GM13977 (cell line): ENCODE measurements at places on chromosomes 2 and 18.

DNA sequence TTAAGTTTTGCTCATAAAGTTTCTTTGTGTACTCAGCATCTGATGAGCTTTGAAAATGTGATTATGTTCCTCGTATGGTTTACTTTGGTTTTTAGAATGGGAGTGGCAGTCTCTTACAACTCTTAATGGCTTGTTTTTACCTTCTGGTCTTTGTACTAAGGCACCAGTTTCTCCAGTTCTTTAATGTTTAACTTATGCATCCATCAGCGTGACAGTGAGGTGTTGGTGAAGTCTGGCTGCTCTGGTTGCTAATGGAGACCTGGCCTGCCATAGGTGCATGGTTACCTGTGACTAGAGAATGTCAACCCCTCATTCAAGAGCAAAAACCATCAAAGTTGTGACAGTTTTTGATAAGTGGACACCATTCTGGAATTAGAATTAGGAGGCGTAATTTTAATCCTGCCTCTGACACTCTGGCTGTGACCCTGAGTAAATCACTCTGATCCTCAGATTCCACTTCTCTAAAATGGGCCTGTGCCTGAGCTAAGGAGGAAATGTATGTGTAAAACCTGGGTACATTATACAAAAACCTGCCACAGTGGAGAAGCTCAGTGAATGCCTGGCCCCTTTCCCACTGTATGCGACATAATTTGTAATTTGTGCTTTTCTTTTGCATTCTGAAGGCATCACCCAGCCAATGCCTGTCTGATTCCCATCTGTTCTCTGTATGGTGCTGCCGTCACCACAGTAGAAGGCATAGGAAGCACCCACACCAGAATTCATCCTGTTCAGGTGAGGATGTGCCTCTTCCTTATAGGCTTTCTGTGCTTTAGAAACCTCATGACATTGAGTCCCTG is 11.2 kb downstream of the AOX1 start:
- no peak for DNase-seq

GRCh38 chr2:172480301-172481218 is 53.2 kb downstream of the ITGA6 start:
- DNase-seq: no peak

- DNase-seq: no peak
These were observed 9.0 kb upstream of the OTX1 start for GRCh38 chr2:63041592-63041991.

DNA sequence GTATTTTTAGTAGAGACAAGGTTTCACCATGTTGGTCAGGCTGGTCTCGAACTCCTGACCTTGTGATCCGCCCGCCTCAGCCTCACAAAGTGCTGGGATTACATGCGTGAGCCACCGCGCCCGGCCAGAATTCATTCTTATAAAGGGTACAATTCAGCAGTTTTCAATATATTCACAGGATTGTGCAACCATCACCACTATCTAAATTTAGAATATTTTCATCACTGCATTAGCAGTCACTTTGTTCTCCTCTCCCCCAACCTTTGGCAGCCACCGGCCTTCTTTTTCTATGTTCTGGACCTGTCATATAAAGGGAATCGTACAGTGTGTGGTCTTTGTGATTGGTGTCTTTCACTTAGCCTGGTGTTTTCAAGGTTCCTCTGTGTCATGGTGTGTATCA is 40.7 kb downstream of the TCF7L1 start:
- no peak for DNase-seq

DNA sequence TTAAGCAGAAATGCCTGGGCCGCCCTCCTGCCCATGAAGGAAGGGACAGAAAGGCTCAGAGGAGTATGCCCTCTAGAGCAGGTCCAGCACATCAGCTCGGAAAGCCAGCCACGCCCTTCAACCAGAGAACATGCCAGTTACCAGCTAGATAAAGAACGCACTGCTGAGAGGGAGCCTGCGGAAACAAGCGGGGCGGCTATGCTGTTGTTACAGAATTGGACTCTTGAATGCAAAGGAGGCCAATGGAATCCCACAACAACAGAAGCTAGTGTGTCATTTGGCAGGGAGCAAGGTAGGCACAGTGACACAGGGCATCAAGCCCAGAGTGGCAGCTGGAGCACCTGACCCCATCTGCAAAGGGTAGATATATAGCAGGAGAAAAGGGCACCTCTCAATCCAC is 242.9 kb upstream of the ID2 start:
- DNase-seq: no peak

DNA sequence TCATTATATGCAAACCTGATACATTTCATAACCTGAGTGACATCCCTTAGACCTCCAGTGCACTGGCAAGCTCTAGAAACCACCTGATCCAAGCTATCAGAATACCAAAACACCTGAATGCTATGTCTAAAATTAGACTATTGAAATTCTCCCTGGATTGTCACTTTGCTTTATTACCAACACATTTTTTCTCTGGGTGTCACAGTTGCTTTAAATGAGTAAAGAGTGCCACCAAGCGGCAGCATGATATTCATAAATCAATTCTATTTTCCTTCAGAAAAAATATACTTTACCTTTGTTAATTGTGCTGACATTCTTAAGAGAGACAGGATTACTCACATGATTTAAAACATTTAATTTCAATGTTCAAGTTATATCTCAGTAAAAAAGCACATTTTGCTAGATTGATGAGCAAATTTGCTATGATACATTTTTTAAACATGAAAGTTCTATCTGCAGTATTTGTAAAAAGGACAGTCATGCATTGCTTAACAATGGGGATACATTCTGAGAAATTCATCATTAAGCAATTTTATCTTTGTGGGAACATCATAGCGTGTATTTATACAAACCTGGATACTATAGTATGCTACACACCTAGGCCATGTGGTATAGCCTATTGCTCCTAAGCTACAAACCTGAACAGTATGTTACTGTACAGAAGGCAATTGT is 338.4 kb upstream of the SLC39A10 start:
- peak; percentile 31 for DNase-seq

DNA sequence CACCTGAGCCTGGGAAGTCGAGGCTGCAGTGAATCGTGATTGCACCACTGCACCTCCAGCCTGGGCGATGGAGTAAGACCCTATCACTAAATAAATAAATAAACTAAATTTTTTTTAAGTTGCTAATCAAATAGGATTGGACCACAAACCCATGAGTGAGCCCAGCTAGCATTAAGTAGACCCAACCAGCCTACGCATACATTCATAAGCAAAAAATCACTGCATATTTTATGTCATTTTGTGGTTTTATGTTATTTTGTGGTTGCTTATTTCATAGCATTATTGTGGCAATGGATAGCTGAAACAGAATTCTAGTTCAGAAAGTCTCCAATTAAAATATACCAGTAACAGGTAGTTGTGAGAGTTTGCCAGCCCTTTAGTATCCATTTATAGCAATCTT is 29.1 kb upstream of the ZC3H15 start:
- no peak for DNase-seq

DNA sequence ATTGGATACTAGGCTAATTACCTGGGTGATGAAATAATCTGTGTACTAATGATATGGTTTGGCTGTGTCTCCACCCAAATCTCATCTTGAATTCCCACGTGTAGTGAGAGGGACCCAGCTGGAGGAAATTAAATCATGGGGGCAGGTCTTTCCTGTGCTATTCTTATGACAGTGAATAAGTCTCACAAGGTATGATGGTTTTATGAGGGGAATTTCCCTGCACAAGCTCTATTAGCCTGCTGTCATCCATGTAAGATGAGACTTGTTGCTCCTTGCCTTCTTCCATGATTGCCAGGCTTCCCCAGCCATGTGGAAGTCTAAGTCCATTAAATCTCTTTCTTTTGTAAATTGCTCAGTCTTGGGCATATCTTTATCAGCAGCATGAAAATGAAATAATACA is 394.1 kb upstream of the SYT4 start:
- DNase-seq: no peak

- no peak for DNase-seq
These were observed 25.5 kb upstream of the PGAP1 start for GRCh38 chr2:196951973-196952372.

DNA sequence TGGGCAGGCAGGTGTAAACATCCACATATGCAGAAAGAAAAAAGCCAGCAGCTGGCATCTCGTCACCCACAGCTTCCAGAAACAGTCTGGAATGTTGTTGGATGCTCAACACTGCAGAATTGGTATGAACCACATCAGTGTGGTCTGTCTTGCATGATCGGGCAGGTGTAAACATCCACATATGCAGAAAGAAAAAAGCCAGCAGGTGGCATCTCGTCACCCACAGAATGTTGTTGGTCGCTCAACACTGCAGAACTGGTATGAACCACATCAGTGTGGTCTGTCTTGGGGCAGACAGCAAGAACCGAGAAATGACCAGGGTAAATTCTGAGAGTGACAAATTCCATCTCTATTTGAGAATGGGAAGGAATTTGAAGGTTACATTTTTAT is 39.6 kb downstream of the DOCK10 start:
- no peak for DNase-seq

DNA sequence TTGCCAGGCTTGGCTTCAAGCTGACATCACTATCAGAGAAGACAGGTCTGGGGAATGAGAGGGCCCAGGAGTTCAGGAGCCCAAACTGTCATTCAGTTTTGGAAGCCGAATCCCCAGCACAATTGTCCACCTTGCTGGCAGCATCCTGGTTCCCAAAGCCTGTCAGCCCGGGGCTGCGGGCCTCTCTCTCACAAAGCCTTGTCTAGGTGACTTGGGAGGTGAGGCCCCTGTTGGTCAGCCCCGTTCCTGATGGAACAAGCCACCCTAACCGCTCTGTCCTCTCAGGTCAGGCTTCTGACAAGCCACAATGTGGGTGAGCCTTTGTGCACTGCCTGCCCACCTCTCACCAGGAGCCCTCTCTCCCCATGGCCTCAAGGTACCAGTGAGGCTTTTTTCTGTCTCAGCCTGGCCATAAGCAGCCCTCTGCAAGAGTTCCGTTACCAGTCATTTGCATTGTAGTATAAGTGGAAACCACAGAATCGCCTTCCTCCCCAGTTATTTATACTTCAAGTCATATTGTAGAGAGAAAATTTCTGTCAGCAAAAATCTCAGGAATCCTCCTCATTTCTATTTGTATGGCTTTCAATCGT is 100.6 kb downstream of the MSH2 start:
- no peak for DNase-seq

DNA sequence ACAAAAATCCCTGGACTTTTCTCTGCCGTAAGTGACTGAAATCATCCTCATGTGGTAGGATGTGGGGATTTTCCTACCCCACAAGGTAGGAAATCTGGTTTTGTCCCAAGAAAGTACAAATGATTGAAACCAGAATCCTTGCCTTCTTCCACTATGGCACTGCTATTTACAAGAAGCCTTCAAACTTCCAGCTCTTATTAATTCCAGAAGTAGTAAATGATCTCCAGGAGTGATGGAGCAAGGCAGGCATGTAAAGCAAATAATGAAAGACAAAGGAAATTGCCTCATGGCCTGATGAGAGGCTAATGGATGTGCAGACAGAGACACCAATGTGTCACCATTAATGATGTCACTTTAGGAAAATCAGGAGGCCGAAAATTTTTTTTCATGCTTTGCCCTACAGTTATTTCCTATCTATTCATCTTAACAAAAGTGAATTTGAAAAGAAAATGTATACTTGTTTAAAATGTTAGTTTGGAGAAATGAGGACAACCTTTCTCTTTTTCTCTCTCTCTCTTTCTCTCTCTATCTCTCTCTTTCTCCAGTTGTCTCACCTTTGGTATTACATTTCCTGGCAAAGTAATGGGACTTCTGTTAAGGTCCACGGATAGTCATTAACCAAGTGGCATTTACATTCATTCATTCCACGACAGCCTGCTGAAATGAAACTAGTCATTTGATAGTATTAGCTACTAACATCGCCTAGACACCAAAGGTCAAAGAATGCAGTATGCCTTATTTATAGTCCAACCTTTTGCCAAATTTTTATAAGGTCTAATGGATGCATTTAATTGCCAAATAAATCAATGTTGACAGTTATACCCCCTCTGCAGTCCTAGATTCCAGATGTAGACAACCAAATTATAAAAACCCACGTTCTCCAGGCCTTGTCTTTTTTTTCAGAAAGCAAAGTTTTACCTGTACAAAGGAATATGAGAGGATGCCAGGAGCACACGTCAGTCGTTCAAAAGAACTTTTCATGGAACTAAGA is 5.0 kb upstream of the EVA1A start:
- no peak for DNase-seq

DNA sequence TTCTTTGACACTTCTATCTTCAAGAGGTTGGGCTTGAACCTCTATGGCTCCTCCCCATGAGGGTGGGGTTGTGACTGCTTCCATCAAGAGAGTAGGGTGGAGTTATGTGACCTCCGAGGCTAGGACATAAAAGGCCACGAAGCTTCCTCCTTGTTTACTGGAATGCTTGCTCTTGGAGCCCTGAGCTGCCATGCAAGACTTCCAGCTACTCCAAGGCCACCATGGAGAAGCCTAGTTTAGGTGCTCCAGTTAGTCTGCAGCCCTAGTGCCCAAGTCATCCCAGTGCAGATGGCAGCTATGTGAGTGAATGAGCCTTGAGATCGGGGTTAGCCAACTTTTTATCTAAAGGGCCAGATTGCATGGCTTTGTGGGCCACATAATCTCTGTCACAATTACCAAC is 2.4 kb upstream of the MERTK start:
- DNase-seq: no peak

DNA sequence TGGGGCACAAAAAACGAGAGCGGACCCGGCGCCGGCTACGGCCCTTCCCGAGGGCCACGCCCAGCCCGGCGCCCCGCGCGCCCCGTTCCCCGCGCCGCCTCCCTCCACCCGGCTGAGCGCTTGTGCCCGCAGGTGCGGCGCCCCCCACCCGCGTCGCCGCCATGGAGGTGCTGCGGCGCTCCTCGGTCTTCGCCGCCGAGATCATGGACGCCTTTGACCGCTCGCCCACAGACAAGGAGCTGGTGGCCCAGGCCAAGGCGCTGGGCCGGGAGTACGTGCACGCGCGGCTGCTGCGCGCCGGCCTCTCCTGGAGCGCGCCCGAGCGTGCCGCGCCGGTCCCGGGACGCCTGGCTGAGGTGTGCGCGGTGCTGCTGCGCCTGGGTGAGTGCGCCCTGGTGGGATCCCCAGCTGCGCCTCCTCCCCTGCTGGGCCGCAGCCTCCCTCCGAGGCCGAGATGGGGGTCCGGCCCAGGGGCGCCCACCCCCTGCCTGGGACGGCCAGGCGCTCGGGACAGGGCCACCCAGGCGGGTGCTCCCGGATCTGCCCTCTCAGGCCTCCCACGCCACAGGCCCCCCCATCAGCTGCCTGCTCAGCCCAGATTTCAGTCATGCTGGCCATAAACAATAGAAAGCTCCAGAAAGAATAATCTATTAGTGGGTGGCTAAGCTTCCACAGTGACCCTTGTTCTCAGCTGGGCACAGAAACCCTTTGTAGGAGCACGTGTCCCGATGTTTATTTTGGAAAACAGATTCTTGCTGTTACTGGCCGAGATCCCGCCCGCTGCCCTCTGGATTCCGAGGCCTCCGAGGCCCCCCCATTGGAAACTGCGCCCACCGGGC is 997 bp downstream of the BOK start:
- peak; percentile 59 for DNase-seq

- DNase-seq: no peak
These were observed 50.4 kb upstream of the SERTAD2 start for GRCh38 chr2:64704161-64704560.

- DNase-seq: no peak
These were observed 471.9 kb downstream of the PID1 start for GRCh38 chr2:228799208-228799588.

- DNase-seq: no peak
These were observed 126.7 kb downstream of the NDUFA10 start for GRCh38 chr2:239898292-239898925.

GRCh38 chr2:119137502-119137901 is 21.0 kb downstream of the C1QL2 start:
- no peak for DNase-seq

- DNase-seq: no peak
These were observed 39.6 kb downstream of the KCTD18 start for GRCh38 chr2:200470230-200470629.

GRCh38 chr18:4908328-4908727 is 288.7 kb downstream of the AKAIN1 start:
- DNase-seq: no peak
